ENCODE measurements at places on chromosomes 1 and 21. TPM values are rescaled to one million over a fixed set of nuclear protein-coding genes. Genes with fewer than 3 reads are reported as not detected.

- DNase-seq: peak; percentile 48
- peaks cover 40% of the 10 kb centered on the region for H3K4me1 ChIP-seq
- H3K4me3 ChIP-seq: no peak overlapping the region
- no peaks in the 10 kb centered on the region for H3K36me3 ChIP-seq
- no peaks in the 10 kb centered on the region for H3K27me3 ChIP-seq
Observed at GRCh38 chr1:225767634-225768540, 9.7 kb upstream of the SRP9 start.

GRCh38 chr1:8643542-8644536 is 173.6 kb downstream of the RERE start:
- H3K27ac ChIP-seq: no peak overlapping the region
- no peak overlapping the region for H3K4me3 ChIP-seq
- no peaks in the 10 kb centered on the region for H3K27me3 ChIP-seq

DNA sequence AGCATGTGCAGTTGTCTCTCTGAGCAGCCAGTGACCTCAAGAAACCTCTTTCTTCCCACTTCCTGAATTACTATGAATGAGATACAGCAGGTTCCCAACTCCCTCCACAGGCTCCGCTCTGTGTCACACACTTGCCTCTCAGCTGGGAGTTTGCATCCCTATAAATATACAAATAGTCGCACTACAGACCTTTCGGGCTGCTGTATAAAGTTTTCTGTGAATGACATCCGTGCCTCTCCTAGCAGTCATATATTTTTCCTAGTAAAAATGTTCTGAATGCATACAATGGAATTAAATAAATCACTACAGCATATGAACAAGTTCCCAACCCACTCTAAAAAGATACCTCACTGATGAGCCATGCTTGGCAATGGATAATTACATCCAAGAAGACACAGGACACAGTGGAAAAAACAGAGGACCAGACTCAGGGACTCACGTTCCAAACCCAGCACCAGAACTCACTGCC is 66.8 kb downstream of the CAPZB start:
- H3K4me1 ChIP-seq: peaks cover 7% of the 10 kb centered on the region
- DNase-seq: no peak
- peaks cover 9% of the 10 kb centered on the region for H3K36me3 ChIP-seq
- H3K4me3 ChIP-seq: no peak overlapping the region
- H3K27me3 ChIP-seq: no peaks in the 10 kb centered on the region
- H3K27ac ChIP-seq: no peak overlapping the region

GRCh38 chr1:1623631-1624442 is 8.1 kb upstream of the MMP23B start:
- no peak overlapping the region for H3K4me3 ChIP-seq
- H3K27ac ChIP-seq: no peak overlapping the region
- no peaks in the 10 kb centered on the region for H3K27me3 ChIP-seq
- DNase-seq: no peak
- H3K36me3 ChIP-seq: no peaks in the 10 kb centered on the region

DNA sequence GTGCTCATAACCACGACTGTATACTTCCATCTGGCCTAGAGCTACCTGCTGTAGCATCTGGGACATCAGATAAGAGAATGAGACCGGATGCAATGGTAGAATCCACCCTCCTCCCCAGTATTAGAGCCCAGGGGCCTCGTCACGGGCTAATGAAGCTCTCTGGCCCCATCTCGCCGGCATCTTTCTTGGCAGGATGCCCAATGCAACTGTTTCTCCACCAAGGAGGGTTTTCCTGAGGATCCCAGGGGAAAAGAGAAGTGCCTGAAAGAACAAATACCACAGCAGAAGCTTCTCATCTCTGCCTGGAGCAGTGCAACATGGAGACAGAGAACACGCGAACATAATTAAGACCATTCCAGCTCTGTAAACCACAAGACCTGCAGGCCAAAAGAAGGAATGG is 80.0 kb downstream of the VWA5B1 start:
- no peak for DNase-seq
- no peaks in the 10 kb centered on the region for H3K4me1 ChIP-seq
- H3K27me3 ChIP-seq: peaks cover 23% of the 10 kb centered on the region
- H3K36me3 ChIP-seq: no peaks in the 10 kb centered on the region

- H3K4me3 ChIP-seq: no peak overlapping the region
- no peaks in the 10 kb centered on the region for H3K27me3 ChIP-seq
- DNase-seq: no peak
- no peak overlapping the region for H3K27ac ChIP-seq
- no peaks in the 10 kb centered on the region for H3K4me1 ChIP-seq
Observed at GRCh38 chr1:65164633-65165032, 16.6 kb downstream of the AK4 start.

DNA sequence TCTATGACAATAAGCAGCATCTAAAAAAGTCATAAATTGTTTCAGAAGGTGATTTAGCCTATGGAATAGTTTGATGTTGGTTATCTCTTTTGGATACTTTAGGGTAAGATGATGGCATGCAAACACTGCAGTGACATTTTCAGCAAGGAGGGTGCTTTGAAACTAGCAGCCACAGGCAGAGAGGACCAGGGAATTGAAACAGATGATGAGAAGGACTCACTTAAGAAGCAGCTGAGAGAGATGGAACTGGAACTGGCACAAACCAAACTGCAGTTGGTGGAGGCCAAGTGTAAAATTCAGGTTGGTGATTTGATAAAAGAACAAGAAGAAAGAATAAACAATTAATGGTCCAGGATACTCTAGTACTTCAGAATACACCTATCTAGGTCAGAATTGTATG is 11.2 kb upstream of the CACYBP start:
- no peak overlapping the region for H3K4me3 ChIP-seq
- DNase-seq: no peak
- H3K36me3 ChIP-seq: no peaks in the 10 kb centered on the region
- H3K27ac ChIP-seq: no peak overlapping the region
- peaks cover 12% of the 10 kb centered on the region for H3K4me1 ChIP-seq

DNA sequence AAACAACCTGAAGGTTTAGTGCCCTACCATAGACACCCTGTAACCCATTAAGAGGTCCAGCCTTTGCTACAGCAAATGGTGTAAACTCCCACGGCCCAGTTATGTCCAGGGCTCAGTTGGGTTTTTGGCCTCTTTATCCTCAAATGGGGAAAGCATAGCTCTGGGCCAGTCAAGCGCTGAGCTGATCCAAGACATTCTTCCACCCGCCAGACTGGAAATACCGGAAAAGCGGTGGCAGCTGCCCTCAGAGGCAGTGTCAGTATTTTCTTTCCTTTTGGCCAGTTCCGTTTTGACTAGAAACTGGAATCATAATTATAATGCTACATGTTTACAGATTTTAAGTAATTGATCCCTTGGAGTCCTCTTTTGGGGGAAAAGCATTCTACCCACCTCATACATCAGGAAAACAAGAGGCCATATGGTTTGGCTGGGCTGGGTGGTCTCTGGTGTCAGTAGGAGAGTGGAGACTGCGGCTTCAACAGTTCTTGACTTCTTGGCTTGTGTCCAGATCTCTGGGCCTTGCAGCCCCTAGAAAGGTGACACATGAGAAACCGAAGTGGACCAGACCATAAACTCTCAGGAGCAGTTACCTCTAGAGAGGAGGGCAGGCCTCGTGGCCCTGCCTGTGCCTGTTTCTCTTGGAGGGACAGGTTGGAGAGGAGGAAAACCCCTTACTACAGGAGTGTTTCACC is 30.2 kb upstream of the CLDN14 start:
- H3K4me1 ChIP-seq: peaks cover 20% of the 10 kb centered on the region
- H3K27me3 ChIP-seq: no peaks in the 10 kb centered on the region
- no peak overlapping the region for H3K4me3 ChIP-seq
- DNase-seq: peak; percentile 36
- no peaks in the 10 kb centered on the region for H3K36me3 ChIP-seq
- H3K27ac ChIP-seq: peak overlapping the region; percentile 12

- no peak overlapping the region for H3K27ac ChIP-seq
- H3K36me3 ChIP-seq: no peaks in the 10 kb centered on the region
- H3K4me3 ChIP-seq: no peak overlapping the region
- H3K4me1 ChIP-seq: no peaks in the 10 kb centered on the region
- H3K27me3 ChIP-seq: peaks cover 15% of the 10 kb centered on the region
Observed at GRCh38 chr1:203187304-203187685, 791 bp upstream of the CHI3L1 start.

DNA sequence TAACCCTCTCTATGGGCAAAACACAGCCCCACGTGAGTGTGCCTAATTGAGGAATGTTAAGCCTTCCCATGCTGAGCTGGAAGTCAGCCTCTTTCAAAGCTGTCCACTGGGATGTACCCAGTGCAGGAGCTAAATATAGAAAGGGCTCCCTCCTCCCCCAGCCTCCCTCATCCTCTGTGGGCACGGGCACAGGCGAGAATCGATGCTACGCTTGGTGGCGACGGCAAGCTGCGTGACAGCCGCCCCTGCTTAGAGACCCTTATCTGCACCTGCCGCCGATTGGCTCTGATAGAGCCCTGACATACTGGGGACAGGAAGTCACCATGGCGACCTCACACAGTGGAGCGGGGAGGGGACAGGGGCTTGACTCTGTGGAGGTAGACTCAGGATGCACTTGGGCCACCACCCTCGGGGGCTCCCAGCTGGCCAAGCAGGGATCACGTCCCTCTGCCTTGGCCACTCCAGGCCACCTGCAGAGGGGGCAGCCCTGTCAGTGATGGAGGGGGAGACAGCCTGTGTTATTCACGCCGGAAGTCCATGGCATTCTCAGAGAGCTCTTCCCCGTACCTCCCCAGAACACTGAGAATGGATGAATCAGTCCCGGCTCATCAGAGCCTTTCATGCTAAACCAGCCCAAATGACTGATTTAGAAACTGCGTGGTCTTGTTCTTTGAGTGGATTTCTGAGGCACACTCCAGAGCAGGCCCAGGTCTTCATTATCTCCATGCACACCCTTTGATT is 84.8 kb downstream of the KCND3 start:
- no peak for DNase-seq
- H3K4me1 ChIP-seq: no peaks in the 10 kb centered on the region
- H3K36me3 ChIP-seq: no peaks in the 10 kb centered on the region
- H3K4me3 ChIP-seq: no peak overlapping the region
- H3K27me3 ChIP-seq: no peaks in the 10 kb centered on the region
- H3K27ac ChIP-seq: no peak overlapping the region

DNA sequence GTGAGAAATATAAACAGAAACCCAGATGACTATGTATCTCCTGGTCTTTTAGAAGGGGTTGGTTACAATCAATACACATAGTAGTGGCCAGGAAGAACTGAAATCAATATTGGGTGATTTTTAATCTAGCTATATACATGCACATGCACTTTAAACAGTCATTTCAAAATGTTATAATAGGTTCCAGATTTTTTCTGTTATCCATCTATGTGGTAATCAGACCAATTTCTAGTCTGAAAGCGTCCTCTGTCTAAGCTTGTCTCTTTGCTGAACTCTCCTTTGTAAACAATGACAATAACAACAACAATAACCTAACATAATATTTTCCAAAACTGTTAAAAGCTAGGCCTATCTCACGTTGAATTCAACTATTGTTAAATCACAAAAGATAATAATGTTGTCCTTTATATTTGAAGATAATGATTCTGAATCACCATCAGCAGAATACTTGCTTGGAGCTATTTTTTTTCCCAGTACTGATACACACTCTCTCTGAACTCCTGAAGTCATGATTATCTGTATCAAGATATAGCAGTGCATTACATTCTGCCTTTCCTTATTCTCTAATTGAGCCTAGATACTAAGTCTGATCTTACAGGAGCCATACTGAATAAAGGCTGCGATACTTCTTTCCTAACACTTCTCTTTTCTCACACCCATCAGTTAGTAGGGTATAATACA is 496.8 kb upstream of the ZRANB2 start:
- DNase-seq: no peak
- no peak overlapping the region for H3K27ac ChIP-seq
- no peaks in the 10 kb centered on the region for H3K36me3 ChIP-seq
- H3K4me3 ChIP-seq: no peak overlapping the region

DNA sequence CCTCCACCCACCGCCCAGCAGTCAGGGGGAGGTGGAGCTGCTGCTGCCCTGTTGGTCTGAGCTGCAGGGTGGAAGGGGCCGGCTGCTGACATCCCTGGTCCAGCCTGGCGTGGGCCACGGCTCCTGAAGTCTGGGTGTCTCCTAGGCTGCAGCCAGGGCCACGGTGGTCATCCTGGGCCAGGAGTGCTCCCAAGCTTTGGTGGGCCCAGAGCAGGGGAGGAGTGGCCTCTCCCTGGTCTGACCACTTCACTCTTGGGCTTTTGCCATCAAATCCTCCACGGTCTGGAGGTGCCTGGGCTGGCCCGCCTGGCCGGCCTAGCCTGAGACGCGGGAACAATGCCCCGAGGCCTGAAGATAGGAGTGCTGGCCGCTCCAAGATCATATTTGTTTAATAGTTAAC is 5.8 kb downstream of the PRDM16 start:
- peaks cover 39% of the 10 kb centered on the region for H3K27me3 ChIP-seq
- no peaks in the 10 kb centered on the region for H3K4me1 ChIP-seq
- DNase-seq: no peak
- no peaks in the 10 kb centered on the region for H3K36me3 ChIP-seq

GRCh38 chr1:9687120-9687873 is 35.8 kb downstream of the PIK3CD start:
- peak overlapping the region; percentile 2 for H3K4me3 ChIP-seq
- no peaks in the 10 kb centered on the region for H3K36me3 ChIP-seq
- H3K27ac ChIP-seq: no peak overlapping the region
- DNase-seq: peak; percentile 51

DNA sequence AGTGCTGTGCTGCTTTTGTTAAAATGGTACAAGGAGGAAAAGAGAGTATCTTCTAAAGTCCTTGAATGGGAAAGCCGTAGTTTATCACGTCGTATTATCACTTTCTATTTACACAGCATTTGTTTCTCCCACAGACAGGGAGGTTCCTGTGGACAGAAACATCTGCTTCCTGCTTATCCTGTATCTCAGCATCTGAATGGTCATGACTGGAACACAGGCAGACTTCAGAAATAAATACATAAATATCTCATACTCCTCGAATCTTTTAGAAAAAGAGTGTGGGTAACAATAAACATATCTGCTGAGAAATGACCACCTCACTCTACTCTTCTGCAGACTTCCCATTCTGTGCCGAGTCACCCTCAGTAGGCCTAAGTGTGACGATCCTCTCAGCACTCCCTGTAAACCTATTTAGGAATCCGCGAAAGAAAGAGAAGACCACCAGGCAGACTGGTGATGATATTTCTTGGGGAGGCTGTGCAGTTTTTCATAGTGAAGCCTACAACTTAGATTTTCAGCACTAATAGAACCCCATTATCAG is 393.5 kb downstream of the SMYD3 start:
- peak; percentile 84 for DNase-seq
- H3K27me3 ChIP-seq: no peaks in the 10 kb centered on the region
- H3K4me1 ChIP-seq: peaks cover 7% of the 10 kb centered on the region
- H3K36me3 ChIP-seq: no peaks in the 10 kb centered on the region
- H3K27ac ChIP-seq: peak overlapping the region; percentile 48
- H3K4me3 ChIP-seq: no peak overlapping the region

GRCh38 chr1:57882072-57882471 is 458.2 kb upstream of the DAB1 start:
- no peaks in the 10 kb centered on the region for H3K36me3 ChIP-seq
- H3K4me1 ChIP-seq: no peaks in the 10 kb centered on the region
- H3K27me3 ChIP-seq: no peaks in the 10 kb centered on the region
- H3K27ac ChIP-seq: no peak overlapping the region

GRCh38 chr1:43801203-43801602 is 93.9 kb downstream of the ST3GAL3 start:
- no peak overlapping the region for H3K4me3 ChIP-seq
- H3K36me3 ChIP-seq: no peaks in the 10 kb centered on the region
- no peaks in the 10 kb centered on the region for H3K27me3 ChIP-seq
- no peak for DNase-seq

FAM131C gene
- polyA plus RNA-seq: 0.23 TPM

CPTP gene
- polyA plus RNA-seq: 29.6 TPM

AGMAT gene
- polyA plus RNA-seq: 0.39 TPM

CHIA gene
- not detected for polyA plus RNA-seq

SMCP gene
- polyA plus RNA-seq: not detected

TAF1A gene
- 1.4 TPM for polyA plus RNA-seq

RIPPLY3 gene
- polyA plus RNA-seq: 0.03 TPM

GTF2B gene
- polyA plus RNA-seq: 14.2 TPM
